Stimulated activated CD8-positive, alpha-beta memory T cell treated with anti-CD3 and anti-CD28 coated beads, Interleukin-7, amount 100 ng/mL, for 48 hours (primary cell): ENCODE measurements at places on chromosomes 13 and 19.
A peak's percentile ranks its signal among the peaks of the same experiment; 100 is the strongest.

DNA sequence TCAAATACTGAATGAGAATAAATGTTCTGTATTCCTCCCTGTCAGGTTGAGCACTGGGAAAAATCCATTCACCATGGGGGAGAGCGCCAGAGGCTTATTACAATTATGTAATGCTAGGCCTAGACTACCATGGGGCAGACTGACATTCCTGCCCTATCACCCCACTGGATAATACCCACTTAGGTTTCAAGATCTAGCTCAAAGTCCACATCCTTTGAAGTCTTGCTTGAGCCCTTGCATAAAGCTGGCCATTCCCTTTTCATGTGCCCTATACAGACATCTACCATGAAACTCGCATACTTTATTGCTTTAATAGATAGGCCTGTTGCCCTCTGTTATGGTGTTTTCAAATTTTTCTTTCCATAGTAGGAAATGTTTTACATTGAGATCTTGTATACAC, 149.3 kb downstream of the RGCC start:
- DNase-seq: no peak

DNA sequence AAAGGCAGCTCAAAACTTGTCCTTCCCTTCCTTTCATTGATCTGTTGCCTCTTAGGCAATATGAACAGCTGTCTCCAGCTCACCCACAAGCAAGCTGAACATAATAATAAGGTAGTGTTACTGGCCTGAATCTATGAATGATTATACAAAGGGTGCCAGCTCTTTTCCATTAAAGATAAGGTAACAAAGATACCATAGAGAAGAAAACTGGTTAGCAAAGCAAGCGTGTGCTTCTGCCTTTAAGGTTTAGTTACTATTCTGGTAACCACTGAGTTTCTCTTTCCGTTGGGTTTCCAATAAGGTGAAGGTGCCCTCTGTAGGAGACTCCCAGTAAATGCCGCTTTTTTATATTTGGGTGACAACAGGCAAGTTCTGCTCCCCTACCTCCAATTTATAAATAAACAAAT, 12.1 kb upstream of the DACH1 start:
- DNase-seq: no peak

DNA sequence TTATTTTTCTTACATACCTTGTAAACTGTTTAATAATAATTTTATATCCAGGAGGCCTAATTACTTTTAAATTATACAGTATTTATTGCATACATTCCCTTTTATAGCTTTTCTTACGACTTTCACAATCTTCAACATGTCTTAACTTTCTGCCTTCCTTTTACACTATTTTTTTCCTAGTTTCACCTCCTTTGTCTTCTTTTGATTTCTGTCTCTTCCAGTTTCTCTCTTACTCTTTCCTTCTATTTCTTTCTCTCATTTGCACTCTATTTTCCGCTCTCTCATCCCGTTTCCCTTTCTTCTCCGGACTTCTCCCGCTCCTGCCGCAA, 11.5 kb downstream of the ZNF552 start:
- DNase-seq: no peak

GRCh38 chr13:21675095-21675991, 4.5 kb downstream of the FGF9 start:
- DNase-seq: no peak

DNA sequence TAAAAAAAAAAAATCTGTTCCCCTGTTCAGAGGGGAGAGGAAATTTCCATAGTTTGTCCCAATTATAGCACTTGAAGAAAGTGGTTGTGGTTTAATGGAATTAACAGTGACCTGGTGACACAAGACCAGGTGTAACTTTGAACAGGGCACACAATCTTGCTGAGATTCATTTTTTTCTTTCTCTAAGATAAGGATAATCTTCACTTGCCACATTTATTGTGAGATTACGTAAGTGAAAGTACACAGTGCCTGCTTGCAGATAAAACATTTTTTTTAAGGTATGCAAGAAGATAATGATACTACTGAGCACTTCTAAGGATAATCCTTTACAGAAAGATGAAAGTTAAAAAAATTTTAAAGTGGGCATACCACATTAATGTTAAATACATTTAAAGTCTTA, 448.1 kb downstream of the DIAPH3 start:
- DNase-seq: no peak

GRCh38 chr19:48928164-48929025, 5.1 kb upstream of the DHDH start:
- DNase-seq: no peak

- DNase-seq: peak; percentile 61
These were observed at the start of gene ZNF382 for GRCh38 chr19:36605101-36605876. Gene ZNF382 (plus strand): TSS chr19:36605313. CDS start chr19:36609915, 4,602 bp downstream.

DNA sequence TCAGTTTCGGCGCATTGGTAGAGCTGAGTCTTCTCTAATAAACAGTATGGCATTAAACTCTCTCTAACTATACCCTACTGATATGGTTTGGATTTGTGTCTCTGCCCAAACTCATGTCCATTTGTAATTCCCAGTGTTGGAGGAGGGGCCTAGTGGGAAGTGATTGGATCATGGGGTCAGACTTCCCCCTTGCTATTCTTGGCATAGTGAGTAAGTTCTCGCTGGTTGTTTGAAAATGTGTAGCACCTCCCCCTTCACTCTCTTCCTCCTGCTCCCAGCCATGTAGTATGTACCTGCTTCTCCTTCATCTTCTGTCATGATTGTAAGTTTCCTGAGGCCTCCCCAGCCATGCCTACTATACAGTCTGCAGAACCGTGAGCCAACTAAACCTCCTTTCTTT, 682.7 kb upstream of the ARGLU1 start:
- DNase-seq: no peak

DNA sequence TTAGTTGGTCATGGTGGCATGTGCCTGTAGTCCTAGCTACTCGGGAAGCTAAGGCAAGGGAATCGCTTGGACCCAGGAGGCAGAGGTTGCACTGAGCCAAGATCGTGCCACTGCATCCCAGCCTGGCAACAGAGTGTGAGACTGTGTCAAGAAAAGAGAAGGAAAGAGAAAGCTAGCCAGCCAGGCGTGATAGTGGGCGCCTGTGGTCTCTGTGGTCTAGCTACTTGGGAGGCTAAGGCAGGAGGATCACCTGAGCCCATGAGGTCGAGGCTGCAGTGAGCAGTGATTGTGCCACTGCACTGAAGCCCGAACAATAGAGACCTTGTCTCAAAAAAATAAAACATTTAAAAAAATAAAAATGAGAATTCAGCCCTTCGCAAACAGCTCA, 33.3 kb downstream of the TIMM13 start:
- DNase-seq: no peak

- DNase-seq: no peak
These were observed 35.0 kb upstream of the PNMA8B start for GRCh38 chr19:46530636-46531035.

DNA sequence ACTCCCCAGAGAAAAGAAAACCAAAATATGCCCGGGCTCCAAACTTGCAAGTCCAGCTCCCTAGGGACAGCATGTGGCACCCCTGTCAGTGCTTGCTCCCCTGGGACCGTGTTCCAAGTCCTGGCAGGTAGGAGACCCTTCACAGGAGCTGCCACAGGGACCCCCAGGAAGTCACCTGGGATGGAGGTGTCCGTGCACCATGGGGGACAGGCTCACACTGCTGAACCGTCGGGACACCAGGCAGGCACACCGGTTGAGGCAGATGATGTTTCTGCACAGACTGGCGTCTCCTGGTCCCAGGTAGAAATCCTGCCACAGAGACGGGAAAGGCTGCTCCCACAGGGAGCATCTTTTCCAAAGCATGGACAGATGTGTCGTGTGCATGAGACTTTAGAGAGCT, 11.7 kb upstream of the PROZ start:
- no peak for DNase-seq

GRCh38 chr13:90999401-90999800, 348.1 kb upstream of the MIR17HG start:
- DNase-seq: no peak

DNA sequence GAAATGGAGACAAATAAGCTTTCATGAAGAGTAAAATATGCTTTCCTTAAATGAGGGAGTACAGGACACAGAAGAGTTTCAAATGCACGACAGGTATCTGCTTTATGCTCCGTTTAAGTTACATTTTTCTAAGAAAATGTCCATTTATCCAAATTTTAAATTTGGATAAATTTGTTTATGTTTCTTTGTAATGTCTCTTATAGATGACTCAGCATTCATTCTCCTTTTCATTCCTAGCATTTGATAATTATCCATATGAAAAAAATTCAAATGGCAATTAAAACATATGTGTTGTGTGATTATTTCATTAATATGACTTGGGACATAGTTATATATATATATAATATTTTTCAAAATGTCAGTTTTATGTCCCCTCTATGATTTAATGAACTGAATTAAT, 1449.3 kb downstream of the SLITRK1 start:
- DNase-seq: no peak

GRCh38 chr13:33164331-33164730, 121.2 kb downstream of the STARD13 start:
- DNase-seq: no peak

DNA sequence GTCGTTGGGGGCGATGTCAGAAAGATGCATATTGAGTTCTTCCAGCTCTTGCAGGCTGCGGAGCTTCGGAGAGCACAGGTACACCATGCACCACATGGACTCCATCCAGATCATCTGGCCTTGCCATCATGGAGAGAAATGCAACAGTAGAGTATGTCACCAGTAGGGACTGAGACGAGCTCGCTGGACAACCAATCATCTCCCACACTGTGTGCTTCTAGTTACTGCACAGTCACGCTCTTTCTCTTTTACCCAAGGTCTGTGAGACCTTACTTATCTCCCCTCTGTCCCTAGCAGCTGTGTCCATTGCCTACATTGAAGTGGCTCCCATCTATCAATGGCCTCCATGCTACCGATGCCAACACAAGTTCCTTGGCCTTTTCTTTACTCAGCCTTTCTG, 90.5 kb downstream of the C13orf42 start:
- no peak for DNase-seq

DNA sequence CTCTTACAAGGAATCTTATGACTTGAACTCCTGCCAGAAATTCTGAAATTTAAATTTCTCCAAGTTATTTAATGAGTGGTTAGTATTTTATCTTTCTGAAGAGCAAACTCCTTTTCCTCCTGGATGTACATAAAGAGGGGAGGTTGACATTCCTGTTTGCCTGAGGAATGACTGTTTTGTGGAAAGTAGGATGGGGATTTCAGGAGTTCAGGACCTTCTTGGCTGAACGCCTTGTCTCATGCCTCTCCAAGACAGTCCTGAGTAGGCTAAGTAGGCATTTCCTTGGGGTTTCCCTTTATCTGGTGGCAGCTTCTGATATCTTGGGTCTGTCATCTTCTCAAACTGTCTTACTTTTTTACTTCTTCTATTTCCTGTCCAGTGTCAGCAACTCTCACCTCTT, 356.6 kb downstream of the TDRD3 start:
- no peak for DNase-seq

GRCh38 chr19:11166281-11167142, 10.9 kb upstream of the SPC24 start:
- no peak for DNase-seq

DNA sequence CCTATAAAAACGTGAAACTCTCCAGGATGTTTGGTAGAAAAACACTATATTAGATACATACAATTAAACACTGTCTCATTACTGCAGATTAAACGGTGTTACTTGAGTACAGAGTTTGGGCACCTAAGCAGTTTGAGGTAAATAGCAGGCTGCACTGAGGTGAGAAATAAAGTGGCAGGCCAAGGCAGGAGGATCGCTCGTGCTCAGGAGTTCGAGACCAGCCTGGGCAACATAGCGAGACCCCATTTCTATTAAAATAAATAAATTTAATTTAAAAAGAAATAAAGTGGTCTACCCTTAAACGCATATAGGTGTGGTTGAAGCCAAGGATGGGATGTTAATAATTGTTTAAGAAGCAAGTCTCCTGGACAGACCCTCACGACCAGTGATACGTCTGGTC, 1.2 kb downstream of the PSPC1 start:
- DNase-seq: no peak
